ENCODE measurements at places on chromosomes 11 and 22.

- no peak for DNase-seq
These were observed 5.7 kb upstream of the RTN4R start for GRCh38 chr22:20273758-20274181.

GRCh38 chr11:117662255-117662654, 134.8 kb downstream of the DSCAML1 start:
- DNase-seq = no peak

GRCh38 chr22:21834869-21835268, 32.6 kb downstream of the MAPK1 start:
- DNase-seq = peak; percentile 31

DNA sequence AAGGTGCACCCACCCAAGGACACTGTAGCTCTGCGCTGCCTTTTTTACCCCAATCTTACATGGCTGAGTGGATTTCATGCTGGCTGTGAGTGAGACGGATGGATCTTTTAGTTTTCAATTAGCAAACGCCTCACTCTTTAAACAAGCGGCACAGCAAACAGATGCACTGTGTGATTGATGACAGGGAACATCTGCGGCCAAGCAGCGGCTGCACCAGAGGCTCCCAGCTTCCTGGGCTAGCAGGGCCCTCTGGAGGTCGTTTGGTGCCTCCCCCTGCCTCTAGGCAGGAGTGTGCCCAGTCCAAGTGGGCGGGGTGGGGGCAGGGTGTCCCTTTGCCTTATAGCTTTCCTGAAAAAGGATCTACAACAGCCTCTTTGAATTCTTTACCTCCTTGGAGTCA, 2.1 kb upstream of the DRD2 start:
- DNase-seq = no peak

GRCh38 chr11:69280994-69281393, 13.0 kb upstream of the MYEOV start:
- no peak for DNase-seq

Measured in stimulated activated naive B cell treated with anti-CD40 and anti-IgM and Interleukin-4, amounts not matched to agents 10 μg/mL and 1 μg/mL and 100 μg/mL, for 72 hours (primary cell).